ENCODE measurements at places on chromosomes 13 and 19. TPM values are rescaled to one million over a fixed set of nuclear protein-coding genes. Genes with fewer than 3 reads are reported as not detected.

ZSCAN4 gene
- total RNA-seq, result not detected

TEKTIP1 gene
- total RNA-seq, result not detected

SULT2B1 gene
- total RNA-seq, result not detected

CATSPERD gene
- 0.41 TPM for total RNA-seq

PARP4 gene
- 28.3 TPM for total RNA-seq

ARHGAP33 gene
- total RNA-seq, result 30.7 TPM

ZNF610 gene
- 1.1 TPM for total RNA-seq

ZNF723 gene
- not detected for total RNA-seq

TRPM4 gene
- total RNA-seq, result 48.3 TPM

KLK6 gene
- total RNA-seq, result not detected

PNMA8A gene
- total RNA-seq, result 14.6 TPM

KLK4 gene
- total RNA-seq, result not detected

MAMSTR gene
- total RNA-seq, result not detected

PROSER3 gene
- 11.1 TPM for total RNA-seq

CGB5 gene
- not detected for total RNA-seq

LACC1 gene
- 6.1 TPM for total RNA-seq

GPC5 gene
- 3.3 TPM for total RNA-seq

ETFB gene
- total RNA-seq, result 56.5 TPM

ANGPTL8 gene
- total RNA-seq, result not detected

AMER2 gene
- not detected for total RNA-seq

PRSS57 gene
- not detected for total RNA-seq

ADM5 gene
- total RNA-seq, result 2.8 TPM

ZGLP1 gene
- total RNA-seq, result not detected

Data from thoracic aorta (tissue), 2 donors.